ENCODE measurements at places on chromosomes 7 and 10.

DNA sequence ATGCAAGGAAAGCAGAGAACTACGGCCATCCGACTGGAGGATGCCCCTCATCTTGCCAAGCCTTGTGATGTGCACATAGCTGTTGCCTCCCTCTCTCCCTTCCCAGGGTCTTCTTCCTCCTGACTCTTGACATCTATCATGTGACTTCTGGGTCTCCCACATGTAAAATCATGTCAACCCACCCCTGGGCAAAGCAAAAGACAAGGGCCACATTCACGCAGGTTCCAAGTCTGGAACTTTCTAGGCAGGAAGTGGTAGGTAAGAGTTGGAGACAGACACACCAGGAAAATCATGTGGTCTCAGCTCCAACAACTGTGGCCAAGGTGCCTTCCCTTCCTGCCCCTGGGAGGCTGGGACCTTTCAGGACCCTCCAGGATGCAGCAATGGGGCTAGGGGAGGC, 187.3 kb downstream of the CXCL12 start:
- DNase-seq, result no peak

GRCh38 chr10:115696747-115697146, 576.3 kb downstream of the GFRA1 start:
- no peak for DNase-seq

DNA sequence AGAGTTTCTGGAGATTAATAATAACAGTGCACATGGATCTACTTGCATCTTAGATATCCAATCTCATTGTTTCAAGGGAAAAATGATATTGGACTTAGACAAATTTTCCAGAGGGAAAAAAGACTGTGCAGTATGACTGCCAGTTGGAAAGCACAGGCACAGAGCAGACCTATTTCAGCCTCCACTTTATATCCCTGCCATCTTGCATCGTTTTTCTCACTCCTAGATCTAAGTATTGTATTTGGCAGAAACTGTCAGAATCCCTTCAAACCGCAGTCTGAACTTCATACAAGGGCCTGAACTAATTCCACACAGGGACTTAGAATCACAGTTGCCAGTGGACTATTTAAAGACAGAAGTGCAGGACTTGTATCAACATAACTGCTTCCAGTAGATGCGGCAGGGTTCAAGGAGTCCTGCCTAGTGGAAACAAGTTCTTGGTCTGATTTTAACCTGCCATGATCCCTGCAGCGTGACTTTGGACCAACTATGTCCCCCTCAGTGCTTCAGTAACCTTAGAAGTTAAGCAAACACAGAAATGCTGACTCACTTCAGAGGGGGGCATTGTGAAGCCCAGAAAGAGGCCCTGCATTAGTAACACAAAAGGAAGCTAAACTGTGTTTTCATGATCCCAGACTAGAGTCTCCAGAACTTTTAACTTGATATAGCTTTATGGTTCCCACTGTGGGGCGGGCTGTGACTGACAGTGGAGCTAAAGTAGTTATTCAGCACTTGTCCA, 95.7 kb upstream of the PALS2 start:
- peak; percentile 28 for DNase-seq

DNA sequence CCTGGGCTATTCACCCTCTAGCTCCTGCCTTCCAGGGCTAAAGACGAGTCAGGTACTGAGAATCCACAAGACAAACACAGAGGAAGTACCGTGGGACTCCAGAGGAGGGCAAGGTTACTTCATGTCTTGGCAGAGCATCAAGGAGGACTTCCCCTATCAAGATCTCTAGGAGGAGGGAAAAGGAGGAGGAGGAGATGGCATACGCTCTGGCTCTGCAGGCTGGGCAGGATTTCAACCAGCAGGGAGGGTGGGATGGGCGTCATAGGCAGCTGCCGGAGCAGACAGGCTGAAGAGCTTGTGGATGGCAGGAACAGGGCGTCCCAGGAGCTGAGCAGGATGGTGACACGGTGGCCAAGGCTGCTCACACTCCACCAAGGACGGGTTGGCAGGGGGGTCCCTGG, 21.3 kb downstream of the MDH2 start:
- peak; percentile 96 for DNase-seq

GRCh38 chr10:133096616-133097269, 9.0 kb downstream of the ADGRA1 start:
- no peak for DNase-seq

DNA sequence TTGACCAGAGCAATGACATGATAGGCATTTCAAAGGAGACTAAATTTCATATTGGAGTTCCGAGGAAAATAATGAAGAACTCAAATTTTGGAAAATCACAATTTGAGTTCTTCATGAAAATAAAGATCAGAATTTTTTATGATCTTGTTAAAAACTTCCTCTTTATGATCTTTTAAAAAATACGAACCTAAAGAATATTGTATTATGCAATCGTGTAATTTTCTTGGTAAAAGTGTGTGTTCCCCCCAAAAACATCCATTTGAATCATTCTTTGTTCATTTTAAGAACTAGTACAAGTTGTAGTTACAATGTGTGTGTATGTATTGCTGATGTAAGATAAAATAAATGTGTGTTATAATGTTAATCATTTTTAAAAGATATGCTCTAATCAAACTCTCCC, 79.3 kb upstream of the PDK4 start:
- no peak for DNase-seq

- no peak for DNase-seq
These were observed 118.8 kb downstream of the AOAH start for GRCh38 chr7:36605261-36606051.

- no peak for DNase-seq
These were observed 156.0 kb downstream of the EGFR start for GRCh38 chr7:55174856-55175255.

GRCh38 chr7:106022193-106022821, 59.2 kb downstream of the CDHR3 start:
- no peak for DNase-seq

DNA sequence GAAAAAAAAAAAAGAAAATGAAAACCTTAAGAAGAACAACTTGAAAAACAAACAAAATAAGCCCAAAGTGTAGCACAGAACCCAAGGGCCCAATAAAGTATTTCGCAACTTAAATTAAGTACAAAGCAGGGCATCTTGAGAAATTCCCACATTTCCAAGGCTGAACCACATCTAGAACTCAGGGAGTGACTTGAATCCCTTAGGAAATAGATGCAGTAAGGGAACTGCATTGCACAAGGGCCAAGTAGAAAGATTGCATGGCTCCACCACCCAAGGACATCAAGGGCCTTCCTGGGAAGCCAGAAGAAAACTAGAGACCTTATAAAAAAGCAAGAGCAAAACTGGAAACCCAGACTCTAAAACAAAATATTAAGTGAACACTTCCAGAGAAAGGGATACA, 352.7 kb downstream of the CXCL12 start:
- DNase-seq, result peak; percentile 9

GRCh38 chr7:28807396-28807994, 150.6 kb downstream of the TRIL start:
- DNase-seq, result no peak

DNA sequence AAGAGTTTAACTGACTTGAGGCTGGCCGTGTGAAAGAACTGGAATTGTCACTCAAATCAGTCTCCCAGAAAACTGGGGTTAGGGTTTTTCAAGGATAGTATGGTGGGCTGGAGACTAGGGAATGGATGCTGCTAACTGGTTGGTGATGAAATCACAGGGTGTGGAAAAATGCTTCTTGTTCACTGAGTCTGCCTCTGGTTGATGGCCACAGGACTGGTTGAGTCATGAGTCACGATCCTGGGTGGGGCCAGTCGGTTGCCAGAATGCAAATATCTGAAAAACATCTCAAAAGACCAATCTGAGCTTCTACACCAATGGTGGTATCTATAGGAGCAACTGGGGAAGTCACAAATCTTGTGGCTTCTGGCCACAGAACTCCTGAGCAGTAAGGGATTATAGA, 16.3 kb upstream of the BAMBI start:
- peak; percentile 79 for DNase-seq

- DNase-seq, result no peak
These were observed 5.1 kb downstream of the ELFN1 start for GRCh38 chr7:1675036-1675671.

GRCh38 chr10:72241691-72242252, 25.7 kb upstream of the ASCC1 start:
- no peak for DNase-seq

DNA sequence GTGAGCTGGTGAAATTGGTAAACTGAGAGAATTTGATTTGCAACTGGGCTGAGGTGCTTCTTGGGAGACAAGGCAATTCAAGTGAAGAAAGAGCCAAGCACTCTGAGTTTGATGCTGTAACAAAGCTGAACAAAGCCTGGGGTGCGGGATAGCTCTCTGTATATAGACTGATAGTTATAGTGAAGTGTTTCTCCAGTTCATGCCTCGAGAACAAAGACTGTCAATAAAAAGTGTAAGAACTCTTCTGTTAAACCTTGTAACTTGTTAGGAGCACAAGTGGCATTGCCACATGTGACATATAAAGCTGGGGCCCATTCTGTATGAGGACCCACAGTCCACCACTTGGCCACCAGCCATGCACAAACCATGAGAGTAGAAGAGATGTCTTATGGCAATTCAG, 11.3 kb upstream of the PNPLA8 start:
- DNase-seq, result no peak

DNA sequence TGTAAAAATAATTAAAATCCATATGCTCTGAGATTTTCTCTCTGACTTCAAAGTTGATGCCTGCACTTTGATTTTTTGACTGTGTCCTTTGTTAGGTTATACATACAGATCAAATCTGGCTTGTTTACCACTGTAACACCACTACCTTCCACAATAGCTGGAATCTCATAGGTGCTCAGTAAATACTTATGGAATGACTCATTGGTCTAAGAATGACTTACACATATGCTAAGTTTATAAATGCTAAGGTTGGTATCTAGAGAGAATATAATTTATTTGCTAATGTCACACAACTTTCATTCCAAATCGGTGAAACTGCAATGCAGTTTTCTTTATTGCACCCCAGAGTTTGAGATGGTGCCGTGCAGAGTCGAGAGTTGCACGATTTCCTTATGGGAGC, 578.5 kb downstream of the SH2D4B start:
- no peak for DNase-seq

DNA sequence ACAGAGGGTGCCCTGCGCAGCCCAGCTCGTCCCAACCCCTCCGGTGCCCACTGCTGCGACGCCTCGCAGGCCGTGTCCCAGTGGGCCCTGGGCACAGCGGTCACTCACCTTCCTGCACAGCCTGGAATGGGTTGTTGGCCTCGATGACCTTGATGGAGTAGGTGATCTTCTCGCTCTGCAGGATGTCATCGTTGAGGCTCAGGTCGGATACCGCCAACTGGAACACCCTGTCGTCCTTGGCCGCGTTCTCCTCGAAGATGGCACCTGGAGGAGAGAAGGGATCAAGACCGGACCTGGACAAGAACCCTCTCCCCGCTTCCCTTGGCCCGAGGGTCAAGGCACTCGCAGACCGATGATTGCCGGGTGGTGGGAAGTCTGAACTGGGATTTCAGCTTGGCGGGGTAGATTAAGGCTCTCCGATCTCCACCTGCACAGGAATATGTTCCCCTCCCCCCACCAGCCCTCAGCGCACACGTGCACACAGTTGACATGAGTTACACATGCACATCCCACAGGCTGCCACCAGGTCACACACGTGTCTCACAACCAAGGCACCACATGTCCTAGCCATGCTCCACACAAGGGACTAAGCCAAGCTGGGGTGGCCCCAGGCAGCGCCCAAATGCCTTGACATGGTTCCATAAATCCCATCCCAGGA, 2.6 kb downstream of the GRID1 start:
- DNase-seq, result no peak

DNA sequence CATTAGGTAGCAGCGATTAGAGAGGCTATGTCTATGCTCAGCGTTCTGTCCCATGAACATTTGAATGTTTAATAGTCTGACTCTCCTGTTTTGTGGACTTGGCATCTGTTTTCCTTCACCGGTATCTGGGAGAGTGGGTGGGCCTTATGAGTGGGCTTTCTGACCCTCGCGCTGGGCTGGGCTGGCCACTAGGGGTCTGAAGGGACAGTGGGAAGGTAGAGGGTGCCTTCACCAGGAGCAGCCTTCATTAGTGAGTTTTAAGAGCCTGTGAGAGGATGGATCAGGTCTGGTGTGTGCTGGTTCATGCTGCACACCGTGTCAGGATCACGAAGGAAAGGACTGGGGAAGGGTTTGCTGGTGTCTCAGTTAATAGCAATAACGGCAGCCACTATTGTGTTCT, 33.4 kb downstream of the DCLRE1A start:
- DNase-seq, result no peak

- no peak for DNase-seq
These were observed 85.3 kb upstream of the PPP2R2D start for GRCh38 chr10:131815266-131816156.

DNA sequence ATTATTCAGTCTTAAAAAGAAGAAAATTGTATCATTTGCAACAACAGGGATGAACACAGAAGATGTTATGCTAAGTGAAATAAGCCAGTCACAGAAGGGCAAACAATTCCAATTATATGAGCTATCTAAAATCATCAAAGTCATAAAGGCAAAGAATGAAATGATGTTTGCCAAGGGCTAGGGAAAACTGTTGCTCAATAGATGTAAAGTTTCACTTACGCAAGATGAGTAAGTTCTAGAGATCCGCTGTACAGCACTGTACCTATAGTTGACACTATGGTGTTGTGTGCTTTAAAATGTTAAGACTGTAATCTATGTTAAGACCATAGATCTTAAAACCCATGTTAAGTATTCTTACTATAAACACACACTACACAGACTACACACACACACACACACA, 904.6 kb upstream of the LRRN3 start:
- DNase-seq, result no peak

DNA sequence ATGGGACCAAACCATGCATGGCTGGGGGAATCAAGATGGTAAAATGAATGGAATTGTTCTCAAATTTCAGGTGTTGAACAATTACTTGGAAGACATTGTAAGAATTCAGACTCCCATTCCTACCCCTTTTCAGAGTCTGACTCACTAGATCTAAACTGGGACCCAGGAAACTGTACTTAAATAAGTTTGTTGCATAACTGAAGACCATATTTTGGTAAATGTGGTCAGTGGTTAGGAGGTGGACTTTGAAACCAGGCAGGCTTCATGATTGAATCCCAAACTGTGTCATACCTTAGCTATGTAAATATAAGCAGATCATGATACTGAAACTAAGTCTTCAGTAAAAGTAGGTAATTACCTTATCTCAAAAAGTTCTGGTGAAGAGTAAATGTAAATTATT, 41.7 kb downstream of the ZWINT start:
- DNase-seq, result peak; percentile 92

GRCh38 chr7:17532861-17533404, 234.5 kb downstream of the AHR start:
- DNase-seq, result peak; percentile 97
